Activated naive CD8-positive, alpha-beta T cell treated with anti-CD3 and anti-CD28 coated beads, Interleukin-2, amount 10 ng/mL, durations not matched to agents 7 days and 5 days (primary cell): ENCODE measurements at places on chromosomes 16 and 17.

- DNase-seq, result no peak
Measured at GRCh38 chr17:4008441-4009185, 44.4 kb upstream of the ATP2A3 start.

- DNase-seq, result no peak
Measured at GRCh38 chr16:85994492-85995490, 95.8 kb downstream of the IRF8 start.

DNA sequence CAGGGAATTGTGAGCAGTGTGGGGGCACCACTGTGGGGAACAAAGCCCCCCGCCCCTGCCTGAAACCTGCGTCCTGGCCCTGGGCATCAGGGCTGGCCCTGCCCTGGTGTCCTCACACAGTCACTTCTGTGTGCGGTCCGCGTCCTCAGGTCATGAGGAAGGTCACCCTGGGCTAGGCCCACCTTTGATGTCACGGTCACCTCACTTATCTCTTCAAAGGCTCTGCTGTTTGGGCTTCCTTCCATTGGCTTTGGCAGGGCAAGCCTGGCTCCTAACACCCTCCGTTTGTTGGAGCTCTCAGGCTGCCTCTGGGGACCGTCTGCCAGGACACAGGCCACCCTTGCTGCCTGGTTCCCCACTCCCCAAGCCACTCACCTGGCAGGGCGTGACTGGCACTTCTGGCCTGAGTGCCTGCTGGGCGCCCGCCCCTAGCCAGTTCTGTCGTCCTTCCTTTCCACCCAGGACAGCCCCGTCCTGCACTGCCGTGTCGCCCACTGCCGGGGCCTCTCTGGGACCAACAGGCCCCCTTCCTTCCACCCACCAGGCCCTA lies 8.8 kb downstream of the CENPX start:
- DNase-seq, result no peak

GRCh38 chr17:82283208-82283749 lies 9.8 kb upstream of the CSNK1D start:
- no peak for DNase-seq
